ENCODE measurements at places on chromosomes 6 and 20. TPM values are rescaled to one million over a fixed set of nuclear protein-coding genes. Genes with fewer than 3 reads are reported as not detected.

DNA sequence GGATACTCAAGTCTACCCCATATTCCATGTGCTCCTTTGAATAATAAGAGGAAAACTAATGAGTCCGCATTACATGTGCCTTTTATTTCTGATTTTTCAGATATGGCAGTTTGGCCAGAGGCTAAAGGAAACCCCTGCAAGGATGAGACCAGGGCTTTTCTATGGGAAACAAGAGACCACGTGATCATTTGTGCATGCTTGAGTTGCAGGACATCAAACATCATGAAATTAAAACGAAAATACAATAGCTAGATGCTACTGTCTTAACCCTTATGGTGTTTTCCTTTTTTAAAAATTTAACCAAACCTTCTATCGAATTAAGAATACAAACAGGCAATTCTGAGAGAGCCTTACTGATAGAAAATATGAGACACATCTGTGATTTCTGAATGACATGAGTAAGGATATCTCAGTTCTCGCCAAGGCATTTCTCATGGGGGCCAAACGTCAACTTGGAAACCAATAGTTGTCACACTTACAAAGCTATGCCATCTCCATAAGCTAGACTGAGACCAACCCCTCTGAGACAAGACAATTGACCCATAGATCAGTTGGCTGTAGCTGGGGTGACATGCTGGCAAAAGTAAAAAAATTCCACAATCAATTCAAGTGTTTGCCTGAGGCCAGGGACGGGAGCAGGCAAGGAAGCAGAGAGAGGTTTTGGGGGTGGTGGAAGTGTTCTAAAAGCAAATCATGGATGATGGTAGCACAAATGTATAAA is 52.8 kb downstream of the RIPOR2 start:
- H3K27me3 ChIP-seq = no peaks in the 10 kb centered on the region
- H3K4me1 ChIP-seq = no peaks in the 10 kb centered on the region
- H3K27ac ChIP-seq = no peak overlapping the region
- H3K36me3 ChIP-seq = no peaks in the 10 kb centered on the region

DNA sequence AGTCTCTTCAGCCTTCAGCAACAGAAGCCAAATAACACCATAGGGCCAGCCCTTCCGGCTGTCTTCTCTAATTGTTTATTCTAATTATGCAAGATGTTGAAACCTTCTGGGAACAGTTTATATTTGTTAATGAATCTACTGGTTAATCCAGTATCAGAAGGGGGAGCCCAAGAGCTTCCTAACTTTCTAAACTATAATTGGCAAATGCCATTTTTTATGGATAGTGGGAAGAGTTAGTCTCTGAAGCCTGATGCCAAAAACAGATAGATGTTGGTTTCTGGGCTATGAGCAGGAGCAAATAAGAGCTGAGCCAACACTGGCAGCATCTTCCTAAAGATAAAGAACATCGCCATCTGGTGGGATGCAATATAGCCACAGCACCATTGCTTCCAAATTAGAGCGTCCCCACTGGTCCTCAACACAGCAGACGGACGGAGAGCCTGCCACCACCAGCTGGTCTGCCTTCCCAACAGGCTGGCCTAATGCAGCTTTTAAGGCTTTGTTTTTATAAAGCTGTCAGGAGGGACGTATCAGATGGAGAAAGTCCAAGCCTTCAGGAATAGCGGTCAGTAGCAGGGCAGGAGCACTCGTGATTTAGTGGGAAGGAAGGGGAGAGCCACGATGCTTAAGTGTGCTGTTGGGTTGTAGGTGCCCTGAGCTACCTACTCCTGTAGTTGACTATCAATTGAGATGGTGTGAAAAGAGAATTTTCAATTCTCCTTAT is 118.8 kb downstream of the RALGAPA2 start:
- no peaks in the 10 kb centered on the region for H3K27me3 ChIP-seq
- peaks cover 21% of the 10 kb centered on the region for H3K36me3 ChIP-seq
- no peaks in the 10 kb centered on the region for H3K4me1 ChIP-seq

Gene XKR7
- not detected for total RNA-seq

GRCh38 chr20:17171746-17172280 is 55.0 kb upstream of the PCSK2 start:
- H3K4me1 ChIP-seq = no peaks in the 10 kb centered on the region
- no peak overlapping the region for H3K4me3 ChIP-seq

DNA sequence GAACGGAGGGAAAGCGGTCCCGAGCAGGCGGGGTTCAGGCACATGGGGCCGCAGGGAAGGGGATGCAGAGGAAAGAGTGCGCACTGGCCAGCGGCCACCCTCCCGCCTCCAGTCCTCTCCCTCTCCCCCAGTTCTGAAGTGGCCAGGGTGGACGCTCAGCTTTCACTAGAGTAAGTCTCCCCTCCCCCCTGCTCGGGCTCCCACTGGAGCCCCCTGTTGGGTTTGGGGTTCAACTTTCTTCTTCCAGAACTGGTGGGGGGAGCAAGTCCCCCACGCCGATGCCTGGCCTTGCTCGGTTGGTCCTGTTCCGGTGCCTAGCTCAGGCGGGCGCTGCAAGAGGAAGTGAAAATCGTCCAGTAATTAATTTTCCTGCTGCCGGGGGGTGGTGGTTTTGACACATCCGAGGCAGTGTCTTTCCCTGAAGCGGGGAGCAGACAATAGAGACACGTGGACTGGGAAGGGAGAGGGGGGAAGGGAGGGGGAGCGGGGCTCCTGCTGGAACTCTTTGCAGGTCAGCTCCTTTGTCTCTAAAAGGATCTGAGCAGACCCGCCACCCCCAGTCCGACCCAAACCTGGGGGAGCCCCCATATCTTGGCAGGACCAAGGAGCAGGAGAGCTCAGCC is 824 bp upstream of the SCRT2 start:
- no peak for DNase-seq
- H3K36me3 ChIP-seq = no peaks in the 10 kb centered on the region
- no peaks in the 10 kb centered on the region for H3K4me1 ChIP-seq

Gene IL20RA
- 5.0 TPM for total RNA-seq

GRCh38 chr20:24018796-24019195 is 30.2 kb upstream of the GGTLC1 start:
- no peaks in the 10 kb centered on the region for H3K27me3 ChIP-seq
- no peak overlapping the region for H3K27ac ChIP-seq
- no peaks in the 10 kb centered on the region for H3K36me3 ChIP-seq

Gene C4B
- 150 TPM for total RNA-seq
